ENCODE measurements at places on chromosomes 6 and 20. TPM values are rescaled to one million over a fixed set of nuclear protein-coding genes. Genes with fewer than 3 reads are reported as not detected.

DNA sequence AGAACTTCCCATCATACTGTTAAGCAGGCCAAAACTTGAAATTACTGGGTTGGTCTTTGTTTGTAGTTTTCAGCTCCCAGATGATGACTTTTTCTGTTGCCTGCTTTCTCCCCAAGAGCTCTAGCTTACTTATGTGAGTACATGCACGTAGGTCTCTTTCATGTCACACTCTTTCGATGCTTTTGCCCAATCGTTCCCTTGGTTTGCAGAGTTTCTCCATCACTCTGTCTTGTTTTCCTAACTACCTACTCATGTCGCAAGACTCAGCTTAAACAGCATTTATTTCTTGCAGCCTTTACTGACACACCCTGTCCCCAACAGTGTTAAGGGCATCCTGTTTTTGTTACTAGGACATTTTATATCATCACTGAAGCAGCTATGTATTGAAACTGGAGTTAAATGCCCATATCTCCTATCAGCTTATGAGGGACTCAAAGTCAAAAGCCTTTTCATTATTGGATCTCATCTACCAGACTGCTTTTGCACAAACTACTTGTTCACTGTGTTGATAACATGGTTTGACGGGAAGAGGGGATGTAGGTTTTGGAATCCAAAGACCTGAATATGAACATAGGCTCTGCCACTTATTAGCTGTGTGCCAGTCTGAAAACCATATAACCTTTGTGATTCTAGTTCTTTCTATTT is 2.9 kb downstream of the ARG1 start:
- no peak for DNase-seq

- DNase-seq: no peak
Measured at GRCh38 chr6:139881236-139881635, 506.8 kb upstream of the CITED2 start.

DNA sequence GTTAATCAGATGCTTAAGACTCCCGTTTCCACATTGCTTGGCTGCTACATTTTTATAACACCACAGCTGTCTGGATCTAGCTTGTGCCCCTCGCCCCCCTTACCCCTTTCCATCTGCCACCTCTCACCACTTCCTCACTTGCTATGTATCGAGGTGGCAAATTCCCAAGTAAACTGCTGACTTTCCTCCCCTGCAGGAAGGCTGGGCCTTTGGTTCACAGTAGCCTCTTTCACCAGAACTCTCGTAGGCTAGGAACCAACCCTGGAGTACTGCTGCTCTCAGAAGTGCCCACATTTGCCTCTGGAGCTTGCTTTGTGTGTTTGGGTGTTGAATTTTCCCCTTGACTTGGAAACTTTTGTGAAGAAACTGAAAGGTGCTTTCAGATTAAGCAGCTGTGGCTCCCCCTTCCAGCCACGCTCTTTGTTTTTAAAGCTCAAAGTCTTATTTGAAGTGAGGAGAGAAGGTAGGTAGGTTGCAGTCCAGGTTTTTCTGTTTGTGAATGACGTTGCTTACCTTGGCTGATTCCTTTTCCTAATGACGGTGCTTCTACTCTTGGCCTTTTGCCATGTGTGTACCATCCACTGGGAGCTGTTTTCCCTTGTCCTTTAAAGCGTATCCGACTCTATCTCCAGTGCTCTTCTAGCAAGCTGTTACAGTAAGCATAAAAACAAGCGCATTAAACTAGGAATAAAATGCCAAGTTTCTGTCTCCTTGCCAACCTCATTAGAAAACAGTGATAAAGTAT is 90.4 kb downstream of the CARMIL1 start:
- DNase-seq: no peak

DNA sequence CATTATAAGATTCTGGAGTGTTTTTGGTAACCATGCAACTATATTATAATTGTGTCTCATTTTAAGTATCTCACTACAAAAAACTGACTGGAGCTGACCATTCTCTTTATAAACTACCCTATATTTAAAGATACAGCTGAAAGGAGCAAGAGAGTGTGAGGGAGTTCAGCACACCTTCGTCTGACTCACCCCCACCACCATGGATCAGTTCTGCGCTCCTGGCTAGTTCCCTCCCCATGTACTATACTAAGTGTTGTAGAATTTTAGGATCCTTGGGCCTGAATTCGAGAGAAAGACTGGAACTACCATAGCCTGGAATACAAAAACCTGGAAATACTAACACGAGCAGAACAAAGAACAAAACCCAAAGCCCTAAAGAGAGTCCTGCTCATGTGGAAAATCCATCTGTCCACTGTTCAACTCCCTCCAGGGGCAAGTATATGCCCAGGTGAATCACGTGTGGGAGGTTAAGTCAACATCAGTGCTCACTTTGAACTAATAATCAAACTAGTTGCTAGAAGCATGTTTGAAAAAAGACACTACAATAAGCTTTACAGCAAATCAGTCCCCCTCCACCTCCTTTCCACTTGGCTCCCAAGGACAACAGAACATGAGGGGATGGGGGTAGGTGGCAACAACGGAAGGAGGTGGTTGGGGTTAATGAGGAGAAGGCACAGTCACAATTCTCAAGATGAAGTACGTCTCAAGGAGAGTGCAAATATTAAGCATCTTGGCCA is 46.8 kb downstream of the ELOVL5 start:
- DNase-seq: no peak

The GNRH2 gene
- total RNA-seq: 2.1 TPM

The SYNDIG1 gene
- total RNA-seq: not detected

The OPRM1 gene
- not detected for total RNA-seq
